ENCODE measurements at places on chromosomes 6 and 20. TPM values are rescaled to one million over a fixed set of nuclear protein-coding genes. Genes with fewer than 3 reads are reported as not detected.

HCRTR2 gene
- not detected for total RNA-seq

HNF4A gene
- total RNA-seq = not detected

CD109 gene
- 36.5 TPM for total RNA-seq

MPIG6B gene
- total RNA-seq = 0.37 TPM

CCN6 gene
- not detected for total RNA-seq

SLC24A3 gene
- 1.1 TPM for total RNA-seq

BPI gene
- 0.31 TPM for total RNA-seq

ADGRB3 gene
- total RNA-seq = 2.6 TPM

LAMA5 gene
- total RNA-seq = 97.9 TPM

GRCh38 chr20:25553819-25554296 lies 31.5 kb downstream of the NINL start:
- DNase-seq = no peak

DNA sequence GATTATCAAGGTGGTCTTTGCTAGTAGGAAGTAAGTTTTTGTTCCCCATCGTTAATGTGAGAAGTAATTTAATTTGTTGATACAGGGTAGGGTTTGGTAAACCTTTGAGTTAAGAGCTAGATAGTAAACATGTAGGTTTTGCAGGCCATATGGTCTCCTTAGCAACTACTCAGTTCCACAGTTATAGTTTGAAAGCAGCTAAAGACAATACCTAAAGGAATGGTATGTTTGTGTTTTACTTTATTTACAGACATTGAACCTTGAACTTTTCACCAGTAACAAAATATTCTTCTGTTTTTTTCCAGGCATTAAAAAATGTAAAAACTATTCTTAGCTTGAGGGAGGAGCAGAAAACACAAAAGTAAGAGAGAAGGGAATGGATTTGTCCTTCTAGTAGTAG lies 1.7 kb downstream of the CAP2 start:
- no peak for DNase-seq

GRCh38 chr6:125794342-125795137 lies 3.8 kb downstream of the NCOA7 start:
- no peak for DNase-seq

- no peak for DNase-seq
Observed at GRCh38 chr6:134187751-134188150, 130.2 kb downstream of the SGK1 start.

- DNase-seq = no peak
Observed at GRCh38 chr6:105678516-105678915, 275.6 kb upstream of the PREP start.

DNA sequence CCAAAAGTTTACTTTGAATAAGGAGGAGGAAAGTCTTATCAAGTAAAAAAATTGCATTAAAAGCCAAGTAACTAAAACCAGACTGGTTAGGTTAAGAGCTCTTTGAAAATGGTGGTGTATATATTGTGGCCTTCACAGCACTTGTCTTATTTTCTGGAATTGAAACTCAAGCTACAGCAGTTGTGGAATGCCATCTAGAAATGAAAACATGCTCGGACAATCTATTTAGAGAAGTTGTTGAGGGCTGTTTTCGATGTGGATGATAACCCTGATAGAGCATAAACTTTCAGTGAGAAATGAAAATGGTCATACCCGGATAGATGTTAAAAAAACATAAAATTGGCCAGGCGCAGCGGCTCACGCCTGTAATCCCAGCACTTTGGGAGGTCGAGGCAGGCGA lies 47.0 kb downstream of the ARID1B start:
- no peak for DNase-seq

- no peak for DNase-seq
Observed at GRCh38 chr20:9287826-9288225, 218.9 kb downstream of the PLCB4 start.

DNA sequence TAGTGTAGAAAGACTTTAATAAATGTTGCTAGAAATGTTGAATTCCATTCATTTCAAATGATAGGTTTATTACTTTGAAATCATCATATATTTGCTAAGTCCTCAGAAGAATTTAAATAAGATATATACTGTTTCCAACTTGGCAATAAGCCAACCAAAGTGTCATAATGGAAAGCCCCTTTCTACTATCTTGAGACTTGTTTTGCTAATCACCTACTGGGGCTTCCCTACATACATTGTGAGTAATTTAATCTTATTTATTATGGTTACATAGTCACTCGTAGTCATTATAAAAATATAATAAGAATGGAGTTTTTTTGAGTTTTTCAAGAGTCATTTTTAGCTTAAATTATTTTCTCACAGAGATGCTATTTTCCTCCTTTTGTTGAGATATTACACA lies 20.7 kb downstream of the COL19A1 start:
- DNase-seq = no peak

GRCh38 chr6:150142670-150143515 lies at the start of gene PPP1R14C:
Gene PPP1R14C (plus strand): TSS chr6:150143044. CDS start chr6:150143193, 149 bp downstream.
- DNase-seq = peak; percentile 74

DNA sequence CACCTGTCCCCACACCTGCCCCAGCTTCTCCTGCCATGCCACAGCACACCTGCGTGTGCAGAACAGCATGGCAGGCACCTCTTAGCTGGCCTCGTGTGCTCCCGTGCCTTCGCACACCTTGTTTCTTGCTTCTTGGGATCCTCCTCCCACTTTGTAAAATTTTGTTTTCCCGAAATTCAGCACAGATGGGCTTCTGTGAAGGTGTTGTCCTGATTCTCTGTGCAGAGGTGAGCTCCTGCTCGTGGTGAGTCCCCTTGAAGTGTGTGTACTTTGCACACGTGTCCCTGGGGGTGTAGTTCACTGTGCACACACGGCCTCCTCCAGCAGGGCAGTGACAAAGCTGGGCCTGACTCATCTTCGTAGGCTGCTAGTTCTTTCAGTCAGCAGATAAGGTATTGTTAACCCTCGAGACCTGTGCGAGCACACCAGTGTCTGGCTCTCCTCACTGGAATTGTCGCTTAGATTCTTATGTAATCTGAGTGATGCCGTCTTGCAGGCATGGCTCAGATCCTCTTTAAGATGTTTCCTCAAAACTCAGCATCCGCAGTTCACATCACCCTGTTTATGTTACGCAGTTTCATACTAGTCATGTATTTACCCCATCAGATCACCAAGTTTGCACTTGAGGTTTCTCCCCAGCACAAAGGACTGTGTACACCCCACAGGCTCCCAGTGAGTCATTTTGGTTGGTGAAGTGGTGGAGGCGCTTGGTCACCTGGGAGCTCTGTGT lies 77.7 kb downstream of the CDYL start:
- no peak for DNase-seq

DNA sequence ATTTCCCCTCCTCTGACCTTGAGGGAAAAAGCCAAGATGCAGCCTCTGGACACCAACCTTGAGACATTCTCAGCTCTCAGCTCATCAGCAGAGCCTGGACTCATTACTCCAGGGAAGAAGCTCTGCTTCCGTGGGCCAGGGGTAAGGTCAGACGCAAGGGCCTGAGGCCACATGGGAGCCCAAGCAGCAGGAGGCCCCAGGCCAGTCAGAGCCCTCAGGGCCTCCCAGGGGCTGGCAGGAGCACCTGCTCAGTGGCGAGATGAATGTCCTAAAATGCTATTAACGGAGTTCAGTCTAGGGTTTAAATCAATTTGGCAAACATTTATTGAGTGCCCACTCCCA lies 208.6 kb downstream of the ERMARD start:
- no peak for DNase-seq

GRCh38 chr6:42367353-42368011 lies 84.2 kb downstream of the TRERF1 start:
- no peak for DNase-seq

DNA sequence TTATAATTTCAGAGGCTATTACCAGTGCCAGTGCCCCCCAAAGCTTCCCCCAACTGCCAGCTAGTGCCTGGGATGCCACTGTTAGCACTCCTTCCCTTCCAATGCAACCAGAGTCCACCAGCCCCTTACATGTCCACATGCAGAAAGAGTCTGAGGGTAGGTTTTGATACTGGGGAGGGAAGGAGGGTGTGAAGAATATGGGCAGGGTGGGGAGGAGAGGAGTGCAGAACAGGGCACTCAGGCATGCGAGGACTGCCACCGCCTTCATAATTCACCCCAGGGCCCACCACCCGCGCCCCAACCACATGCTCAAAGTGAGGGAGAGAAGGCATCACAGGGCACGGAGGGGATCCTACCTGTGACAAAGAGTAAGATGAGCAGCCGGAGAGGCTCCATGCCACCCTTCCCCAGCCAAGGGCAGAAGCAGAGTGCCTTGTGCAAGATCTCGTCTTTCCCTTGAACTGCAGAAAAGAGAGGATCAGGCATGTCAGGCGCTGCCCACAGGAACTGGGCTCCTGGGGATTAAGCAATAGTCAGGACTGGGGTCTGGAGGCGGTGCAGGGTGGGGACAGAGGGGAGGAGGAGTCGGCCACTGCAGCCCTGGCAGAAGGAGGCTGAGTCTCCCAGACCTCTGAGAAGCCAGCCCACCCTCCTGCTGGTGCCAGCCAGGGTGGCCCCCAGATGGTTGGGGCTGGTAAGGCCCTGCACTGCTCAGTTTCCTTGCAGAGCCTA lies at the start of gene TREM2:
Gene TREM2 (minus strand): TSS at position 430 of the 732 bp plus-strand sequence. CDS start 34 bp downstream, at position 396.
- DNase-seq = no peak

DNA sequence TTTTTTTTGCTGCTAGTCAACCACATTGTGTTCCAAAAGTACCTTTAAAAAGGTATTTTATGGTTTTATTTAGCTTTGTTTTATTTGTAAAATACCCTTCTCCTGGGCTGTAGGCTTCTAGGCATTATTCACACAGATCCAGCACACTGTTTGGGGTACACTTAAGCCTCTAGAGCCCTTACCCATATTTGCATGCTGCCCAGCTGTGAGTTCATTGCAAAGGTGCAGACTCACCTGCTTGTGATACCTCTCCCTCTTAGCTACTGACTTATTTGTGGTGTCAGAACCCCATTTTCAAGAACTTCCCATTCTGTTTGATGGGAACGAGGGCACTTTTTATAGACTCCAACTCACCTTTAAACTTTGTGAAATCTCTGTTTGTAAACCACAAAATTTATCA lies 69.8 kb downstream of the RIN2 start:
- DNase-seq = no peak

GRCh38 chr6:15526212-15526701 lies 136.6 kb downstream of the DTNBP1 start:
- DNase-seq = no peak

DNA sequence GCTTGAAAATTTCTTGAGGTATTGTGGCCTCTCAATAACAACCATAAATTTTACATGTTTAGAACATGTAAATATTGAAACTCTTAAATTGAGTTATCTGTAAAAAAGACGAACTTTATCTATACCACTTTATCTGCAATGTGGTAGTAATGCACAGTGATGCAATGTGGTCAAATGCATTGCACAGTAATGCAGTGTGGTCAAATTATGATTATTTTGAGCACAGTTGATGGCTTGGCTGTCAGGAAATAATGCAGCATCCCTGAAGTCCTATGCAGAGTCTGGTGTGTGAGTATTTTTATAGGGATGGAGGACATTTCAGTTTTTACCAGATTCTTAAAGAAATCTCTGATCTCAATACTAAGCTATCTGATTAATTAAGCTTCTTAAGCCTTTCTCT lies 5.1 kb downstream of the TTK start:
- DNase-seq = no peak

DNA sequence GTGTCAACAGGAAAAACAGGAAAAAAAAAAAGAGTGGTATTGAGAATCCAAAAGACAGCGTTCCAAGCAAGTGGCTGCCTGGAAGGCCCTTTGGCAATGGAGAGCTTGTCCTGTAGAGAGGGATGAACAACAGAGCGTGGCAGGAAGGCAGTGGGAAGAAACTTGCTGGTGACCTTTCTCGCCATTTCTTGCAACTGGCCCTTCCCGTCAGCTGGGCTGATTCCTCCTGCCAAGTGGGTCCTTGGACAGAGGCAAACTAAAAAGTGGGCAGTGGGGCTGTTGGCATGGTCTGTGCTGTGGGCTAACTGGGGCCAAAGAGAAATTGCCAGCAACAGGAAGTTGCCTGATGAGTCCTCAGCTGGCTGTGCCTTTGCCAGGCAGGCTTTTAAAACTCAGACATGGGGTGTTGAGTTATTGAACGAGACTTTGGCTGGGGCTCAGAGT lies 43.9 kb upstream of the CLDN20 start:
- DNase-seq = peak; percentile 30
